Hematopoietic multipotent progenitor cell (in vitro differentiated cells): ENCODE measurements at places on chromosomes 12 and 14. TPM values are rescaled to one million over a fixed set of nuclear protein-coding genes. Genes with fewer than 3 reads are reported as not detected.

DNA sequence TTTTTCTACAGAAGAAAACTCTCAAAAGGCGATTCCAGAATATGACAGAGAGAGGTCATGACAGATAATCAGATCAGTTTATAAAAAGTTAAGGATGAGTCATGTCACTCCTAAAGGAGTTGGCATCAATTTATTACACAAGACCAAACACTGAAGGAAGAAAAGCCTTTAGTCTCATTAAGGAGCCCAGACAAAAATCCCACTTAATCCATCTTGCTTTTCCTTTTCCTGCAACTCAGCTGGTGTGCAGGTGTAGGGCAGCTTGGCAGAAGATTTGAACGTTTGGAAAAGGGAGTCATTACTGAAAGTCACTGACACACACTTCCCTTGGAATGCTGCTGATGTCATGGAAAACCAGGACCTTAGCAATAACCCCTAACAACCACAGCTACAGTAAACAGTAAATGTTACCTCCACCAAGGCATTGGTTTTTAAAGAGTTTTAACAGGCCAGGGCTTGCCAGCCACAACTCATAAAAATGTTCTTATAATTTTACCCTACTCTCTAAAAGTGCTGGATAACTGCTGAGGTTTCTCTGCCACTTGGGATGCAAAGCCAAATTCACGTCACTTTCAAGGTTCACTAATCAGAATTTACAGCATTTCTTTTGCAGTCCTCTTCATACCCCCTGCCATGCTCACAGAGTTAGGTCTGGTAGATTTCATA is 320.6 kb downstream of the RAD51B start:
- no peak for DNase-seq

GRCh38 chr14:104929268-104930230 is 4.9 kb downstream of the PLD4 start:
- no peak for DNase-seq

- no peak for DNase-seq
These were observed 4.2 kb downstream of the ACTN1 start for GRCh38 chr14:68974759-68975347.

DNA sequence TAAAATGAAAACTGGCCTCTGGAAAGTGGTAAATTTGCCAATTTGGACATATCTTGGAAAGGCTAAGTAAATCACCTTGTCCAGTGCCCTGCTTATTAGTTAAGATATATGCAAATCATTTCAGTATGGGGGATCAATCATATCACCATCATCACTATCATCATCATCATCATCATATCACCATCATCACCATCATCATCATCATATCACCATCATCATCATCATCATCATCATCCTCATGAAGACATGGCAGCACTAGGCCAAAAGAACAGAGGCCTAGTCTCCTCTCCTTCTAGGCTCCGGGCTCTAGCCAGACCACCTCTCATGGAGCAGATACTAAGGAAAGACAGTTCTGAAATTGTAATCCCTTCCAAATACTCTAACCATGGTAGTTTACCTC is 20.3 kb downstream of the OTX2 start:
- DNase-seq, result no peak

GRCh38 chr14:69260861-69261564 is 1.1 kb downstream of the GALNT16 start:
- DNase-seq, result no peak

DNA sequence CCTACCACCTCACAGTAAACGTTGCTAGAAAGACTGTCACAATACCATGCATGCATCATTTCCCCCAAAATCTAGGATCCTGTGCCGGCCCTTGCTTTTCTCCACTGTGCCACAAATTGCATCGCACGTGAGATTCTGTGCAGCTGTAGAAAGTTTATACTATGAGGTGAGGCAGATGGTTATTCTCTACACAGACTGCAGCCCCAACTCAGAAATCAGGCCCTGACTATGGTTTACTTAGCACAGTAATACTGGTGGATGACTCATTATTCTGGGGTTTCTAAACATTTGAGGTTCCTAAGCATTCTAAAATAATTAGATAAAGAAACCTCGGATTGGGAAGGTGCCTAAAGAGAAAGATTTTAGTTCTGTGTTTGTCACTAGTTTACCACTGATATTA is 163.8 kb upstream of the CCDC198 start:
- DNase-seq, result no peak

EAPP gene
- total RNA-seq, result 35.5 TPM

KRT6C gene
- total RNA-seq, result not detected

ZNF641 gene
- 10.8 TPM for total RNA-seq
